ENCODE measurements at places on chromosomes 16 and 17.

- no peak for DNase-seq
Measured at GRCh38 chr16:25493136-25493811, 198.5 kb upstream of the HS3ST4 start.

DNA sequence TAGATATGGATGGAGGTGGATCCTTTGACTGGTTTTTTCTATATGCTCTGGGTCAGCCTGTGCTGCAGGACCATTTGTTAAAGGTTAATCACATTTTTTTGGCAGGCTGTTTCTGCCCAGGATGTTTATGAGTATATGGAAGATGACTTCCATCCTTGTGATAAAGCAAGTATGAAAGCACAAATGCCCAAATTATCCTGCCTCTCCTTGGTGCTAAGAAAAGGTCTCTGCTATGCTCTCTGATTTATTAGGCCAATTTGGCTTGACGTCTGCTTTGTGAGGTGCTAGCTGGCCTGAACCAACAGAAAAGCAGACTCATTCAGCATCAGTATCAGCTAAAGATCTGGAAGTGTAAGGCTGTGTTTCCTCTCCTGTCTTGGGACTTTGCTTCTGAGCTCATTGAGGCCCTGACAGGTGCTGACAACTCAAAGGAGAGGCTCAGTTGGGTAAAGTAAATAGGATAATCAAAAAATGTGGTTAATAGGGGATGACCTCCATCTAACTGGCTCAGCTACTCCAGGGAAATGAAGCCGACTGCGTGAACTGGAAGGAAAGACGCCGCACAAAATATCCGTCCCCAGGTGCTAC is 15.2 kb downstream of the ANKRD40 start:
- DNase-seq, result no peak

DNA sequence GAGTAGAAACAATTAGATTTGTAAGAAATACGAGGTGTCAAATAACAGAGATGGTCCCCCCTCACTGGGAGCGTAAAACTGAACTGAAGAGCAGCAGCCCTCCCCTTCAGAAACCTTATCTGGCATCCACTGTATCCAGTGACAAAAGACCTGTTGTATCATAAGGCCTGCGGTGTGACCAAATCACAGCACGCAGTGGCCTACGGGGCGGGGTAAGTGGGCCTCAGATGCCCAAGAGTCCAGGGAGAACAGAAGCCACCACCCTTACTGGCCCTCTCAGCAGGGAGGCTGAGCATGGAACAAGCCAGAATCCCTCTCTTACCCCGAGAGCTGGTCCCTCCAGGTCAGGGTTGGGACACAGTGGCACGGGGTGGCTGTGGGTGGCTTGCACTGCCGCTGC is 5.5 kb downstream of the JMJD6 start:
- DNase-seq, result no peak

DNA sequence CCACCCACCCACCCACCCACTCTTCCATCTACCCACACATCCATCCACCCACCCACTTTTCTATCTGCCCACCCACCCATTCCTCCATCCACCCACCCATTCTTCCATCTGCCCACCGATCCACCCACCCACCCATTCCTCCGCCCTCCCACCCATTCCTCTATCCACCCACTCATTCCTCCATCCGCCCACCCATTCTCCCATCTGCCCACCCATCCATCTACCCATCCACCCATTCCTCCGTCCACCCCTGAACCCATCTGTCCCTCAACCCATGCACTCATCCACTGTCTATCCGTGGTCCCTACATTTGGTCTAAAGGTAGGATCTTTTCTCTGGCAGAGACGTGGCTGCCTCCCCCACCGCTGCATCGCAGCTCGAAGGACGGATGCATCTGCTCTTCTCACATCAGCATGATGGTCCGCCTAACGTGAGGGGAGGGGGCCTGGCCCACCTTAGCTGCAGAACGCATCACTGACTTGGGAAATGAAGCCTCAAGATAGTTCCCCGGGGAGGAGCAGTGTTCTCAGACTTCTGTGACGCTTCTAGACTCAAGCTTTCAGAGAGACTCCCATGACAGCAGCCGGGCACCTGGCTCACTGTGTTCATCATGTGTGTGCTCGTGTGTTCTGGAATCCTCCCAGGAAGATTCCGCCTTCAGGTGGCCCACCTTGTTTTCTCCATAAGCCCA is 17.2 kb upstream of the GSE1 start:
- no peak for DNase-seq

DNA sequence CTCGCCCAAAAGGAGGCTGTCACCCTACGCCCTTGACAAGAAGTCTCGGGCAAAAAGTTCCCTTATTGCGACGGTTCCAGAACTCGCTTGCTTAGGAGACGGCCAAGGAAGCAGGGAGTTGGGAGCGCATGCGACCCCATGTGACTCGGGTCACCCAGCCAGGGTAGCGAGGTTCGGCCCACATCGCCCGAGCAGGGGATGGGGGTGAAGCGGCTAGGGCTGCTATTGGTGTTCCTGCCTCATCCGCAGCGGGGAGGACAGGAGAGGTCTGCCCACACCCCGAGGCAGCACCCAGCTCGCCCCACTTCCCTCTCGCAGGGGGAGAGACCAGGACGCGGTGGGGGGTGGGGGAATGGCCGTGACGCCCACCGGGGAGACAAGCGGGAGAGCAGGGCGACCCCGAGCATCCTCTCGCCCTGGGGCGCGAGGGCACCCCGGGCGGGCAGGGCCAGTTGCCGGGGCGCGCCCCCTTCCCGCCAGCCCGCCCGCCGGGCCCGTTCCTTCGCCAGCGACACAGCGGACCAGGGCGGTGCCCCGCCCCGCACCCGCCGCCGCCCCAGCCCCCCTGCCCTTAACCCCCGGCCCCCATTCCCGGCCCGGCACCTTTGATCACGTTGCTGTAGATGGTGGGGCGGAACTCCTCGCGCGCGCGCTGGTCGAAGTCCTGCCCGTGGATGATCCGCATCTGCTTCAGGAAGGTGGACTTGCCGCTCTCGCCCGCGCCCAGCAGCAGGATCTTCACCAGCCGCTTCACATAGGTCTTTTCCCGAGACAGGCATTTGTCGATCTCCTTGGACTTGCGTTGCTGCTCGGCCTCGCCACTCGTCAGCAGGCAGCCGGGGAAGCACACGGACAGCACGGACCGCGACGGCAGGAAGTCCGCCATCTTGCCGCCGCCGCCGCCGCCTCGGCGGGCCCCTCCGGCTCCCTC is 567 bp downstream of the GNA13 start:
- peak; percentile 63 for DNase-seq

DNA sequence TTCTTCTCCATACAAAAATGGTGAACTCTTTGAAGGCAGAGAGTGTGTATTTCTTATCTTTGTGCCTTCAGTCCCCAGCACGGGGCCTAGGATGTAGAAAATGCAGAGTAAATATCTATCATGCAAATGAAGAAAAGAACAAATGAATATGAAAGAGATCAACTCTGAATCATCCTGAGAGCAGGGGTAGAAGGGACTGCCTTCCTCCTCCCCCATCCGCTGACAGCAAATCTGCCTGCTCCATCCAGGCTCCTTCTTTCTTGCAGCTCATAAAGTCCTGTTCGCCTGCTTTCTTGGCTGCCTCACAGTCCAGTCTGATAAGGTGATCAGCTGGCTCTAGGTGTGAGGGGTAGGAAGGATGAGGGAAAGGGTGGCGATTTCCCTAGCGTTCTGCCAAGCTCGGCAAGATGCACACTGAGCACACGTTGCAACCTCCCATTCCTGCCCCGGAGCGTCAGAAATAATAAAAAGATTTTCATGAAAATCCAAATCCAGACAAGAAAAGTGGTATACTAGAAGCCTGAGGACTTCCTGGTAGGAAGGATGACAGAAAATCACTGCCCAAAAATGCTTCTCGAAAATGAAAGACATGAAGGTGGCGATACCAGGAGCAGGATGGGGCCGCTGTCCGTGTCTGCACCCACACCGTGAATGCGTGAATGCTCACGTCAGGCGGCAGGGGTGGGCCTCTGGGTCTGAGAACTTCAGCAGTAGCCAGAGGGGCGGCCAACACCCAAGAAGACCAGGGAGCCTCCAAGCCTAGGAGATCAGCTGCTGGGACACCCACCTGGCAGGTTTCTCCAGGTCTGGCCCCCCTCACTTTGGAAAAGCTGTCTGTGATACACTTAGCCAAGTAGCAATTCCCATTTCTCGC is 67.1 kb downstream of the VPS53 start:
- no peak for DNase-seq

DNA sequence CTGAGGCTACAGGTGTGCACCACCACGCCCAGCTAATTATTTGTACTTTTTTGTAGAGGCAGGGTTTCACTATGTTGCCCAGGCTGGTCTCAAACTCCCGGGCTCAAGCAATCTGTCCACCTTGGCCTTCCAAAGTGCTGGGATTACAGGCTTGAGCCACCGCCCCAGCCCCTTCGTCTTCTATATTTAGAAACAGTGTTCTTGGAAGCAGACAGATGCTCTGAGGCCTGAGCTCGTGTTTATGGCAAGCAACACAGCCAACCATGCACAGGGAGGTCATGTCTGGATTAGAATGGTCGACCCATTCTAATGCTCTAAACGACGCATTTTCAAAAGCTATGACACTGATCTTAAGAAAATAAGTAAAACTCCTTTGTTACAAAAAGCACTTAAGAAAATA is 16.6 kb downstream of the TMEM204 start:
- DNase-seq, result no peak

DNA sequence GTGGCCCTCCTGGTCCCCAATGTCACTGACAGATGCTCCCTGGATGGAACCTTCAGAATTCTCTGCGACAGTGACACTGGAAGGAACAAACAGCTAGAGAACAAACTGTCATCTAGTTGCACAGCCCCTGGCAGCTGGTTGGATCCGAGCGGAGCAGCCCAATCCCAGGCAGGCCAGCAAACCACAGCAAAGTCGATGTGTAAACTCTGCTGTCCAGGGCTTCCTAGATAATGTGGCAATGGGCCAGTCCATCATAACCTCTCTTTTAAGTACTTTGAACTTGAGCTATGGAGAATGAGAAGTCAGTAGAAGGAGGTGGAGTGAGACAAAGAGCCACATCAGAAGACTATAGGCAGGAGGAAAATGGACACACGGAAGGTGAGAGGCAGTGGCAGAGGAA is 323.0 kb downstream of the CBLN1 start:
- DNase-seq, result no peak

DNA sequence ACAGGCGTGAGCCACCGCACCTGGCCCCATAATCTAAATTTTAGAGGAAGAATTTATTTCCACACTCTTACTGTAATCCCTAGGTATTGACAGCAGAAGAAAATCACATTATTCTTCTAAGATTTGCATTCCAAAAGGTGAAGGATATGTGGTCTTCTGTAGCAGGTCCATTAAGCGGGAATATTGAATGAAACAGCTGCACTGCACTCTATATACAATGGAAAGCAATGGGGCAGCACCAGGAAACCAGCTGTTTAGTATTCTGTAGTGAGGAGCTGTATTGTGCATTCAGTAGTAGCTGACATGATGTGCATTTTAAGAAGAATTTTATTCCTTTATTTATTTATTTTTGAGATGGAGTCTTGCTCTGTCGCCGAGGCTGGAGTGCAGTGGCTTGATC is 49.6 kb downstream of the PSMD12 start:
- no peak for DNase-seq

GRCh38 chr16:49462989-49463371 is 89.4 kb downstream of the C16orf78 start:
- DNase-seq, result no peak

DNA sequence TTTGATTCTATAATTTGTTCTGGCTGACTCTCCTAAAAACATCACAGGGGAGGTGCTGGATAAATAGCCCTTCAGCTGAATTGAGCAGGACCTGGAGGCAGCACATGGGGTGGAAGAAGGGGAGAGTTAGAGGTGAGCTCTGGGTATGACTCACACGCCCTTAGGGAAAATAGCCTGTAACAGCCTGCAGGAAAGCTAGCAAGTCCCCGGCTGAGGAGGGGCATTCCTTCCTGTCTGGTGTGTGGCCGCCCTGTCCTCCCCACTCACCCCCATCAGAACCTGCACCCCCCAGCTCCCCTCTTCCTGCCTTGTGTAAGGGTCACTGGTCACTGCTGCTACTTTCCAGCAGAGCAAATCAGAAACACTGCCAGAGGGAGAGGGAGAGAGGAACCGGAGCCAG is 187.4 kb downstream of the C16orf95 start:
- DNase-seq, result no peak

DNA sequence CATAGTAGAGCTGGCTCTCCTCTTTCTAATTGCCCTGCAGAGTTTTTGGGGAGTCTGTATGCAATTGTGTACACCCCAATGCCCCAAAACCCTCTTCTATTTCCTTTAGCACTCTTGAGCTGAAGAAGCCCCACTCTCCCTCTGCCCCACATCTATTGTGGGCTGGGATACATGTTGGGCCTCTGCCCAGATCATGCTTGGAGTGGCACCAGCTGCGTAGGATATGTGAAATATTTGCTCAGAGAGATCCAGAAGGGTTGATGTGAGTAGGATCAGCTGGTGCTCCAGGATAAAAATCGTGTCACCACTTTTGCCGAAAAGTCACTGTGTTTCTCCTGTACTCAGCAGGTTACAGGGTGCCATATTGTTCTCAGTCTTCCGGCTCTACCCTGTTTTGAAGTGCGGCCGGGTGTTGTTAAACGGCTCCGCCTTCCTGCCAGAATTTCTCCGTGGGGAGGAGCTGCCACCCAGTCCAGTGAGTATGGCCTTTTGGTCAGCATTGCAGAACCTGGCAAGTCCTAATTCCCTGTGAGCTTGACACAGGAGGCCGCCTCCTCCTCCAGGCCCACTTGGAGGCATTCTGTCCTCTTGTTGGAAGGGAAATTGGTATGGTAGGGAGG is 664.5 kb downstream of the WWOX start:
- no peak for DNase-seq

DNA sequence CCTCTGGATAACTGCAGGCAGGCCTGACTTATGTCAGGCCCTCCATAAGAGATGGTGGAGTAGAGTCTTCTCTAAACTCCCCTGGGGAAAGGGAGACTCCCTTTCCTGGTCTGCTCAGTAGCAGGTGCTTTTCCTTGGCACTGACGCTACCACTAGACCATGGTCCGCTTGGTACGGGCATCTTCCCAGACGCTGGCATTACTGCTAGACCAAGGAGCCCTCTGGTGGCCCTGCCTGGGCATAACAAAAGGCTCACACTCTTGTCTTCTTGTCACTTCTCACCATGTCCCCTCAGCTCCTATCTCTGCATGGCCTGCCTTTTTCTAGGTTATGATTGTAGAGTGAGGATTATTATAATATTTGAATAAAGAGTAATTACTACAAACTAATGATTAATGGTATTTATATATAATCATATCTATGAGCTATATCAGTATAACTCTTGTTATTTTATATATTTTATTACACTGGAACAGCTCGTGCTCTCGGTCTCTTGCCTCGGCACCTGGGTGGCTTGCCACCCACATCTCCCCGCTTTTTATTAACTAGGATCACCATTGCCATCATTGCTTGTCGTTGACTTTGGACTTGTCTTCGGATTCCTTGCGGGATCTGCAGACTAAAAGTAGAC is 59.8 kb upstream of the ARL4D start:
- peak; percentile 49 for DNase-seq

GRCh38 chr16:85007496-85008214 is 3.7 kb downstream of the ZDHHC7 start:
- no peak for DNase-seq

All from activated naive CD8-positive, alpha-beta T cell treated with anti-CD3 and anti-CD28 coated beads for 36 hours (primary cell).